ENCODE measurements at places on chromosomes 1 and 21.

GRCh38 chr1:74679811-74680210 lies 6.2 kb upstream of the ERICH3 start:
- no peak for DNase-seq

- DNase-seq = no peak
Observed at GRCh38 chr1:22711591-22712501, 1.2 kb downstream of the EPHB2 start.

DNA sequence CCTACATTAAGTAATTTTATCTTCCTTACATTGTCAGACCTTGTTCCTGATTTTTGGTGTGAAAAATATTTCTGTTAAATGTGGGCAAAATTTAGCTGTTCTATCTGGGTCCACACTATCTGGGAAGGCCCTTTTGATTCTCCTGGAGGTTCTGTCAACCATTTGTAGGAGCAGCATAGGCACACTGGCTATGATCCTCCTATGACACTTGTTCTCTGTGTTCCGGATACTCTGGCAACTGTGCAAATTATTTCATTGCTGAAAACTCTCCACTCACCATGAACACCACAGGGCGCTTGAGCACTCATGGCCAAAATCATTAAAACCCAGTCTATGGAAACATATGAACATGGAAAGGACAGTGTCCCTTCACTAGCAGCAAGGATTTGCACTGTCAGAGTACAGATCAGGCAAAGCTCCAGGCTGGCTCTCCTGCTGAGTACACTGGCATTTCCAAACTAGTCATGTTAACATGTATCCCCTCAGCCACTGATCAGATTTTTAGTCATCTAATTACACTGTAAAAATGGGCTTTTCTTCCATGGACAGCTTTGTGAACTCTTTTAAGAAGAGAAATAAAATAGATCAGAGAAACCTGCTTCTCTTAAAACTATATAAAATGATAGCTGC lies 43.9 kb upstream of the SGIP1 start:
- no peak for DNase-seq

DNA sequence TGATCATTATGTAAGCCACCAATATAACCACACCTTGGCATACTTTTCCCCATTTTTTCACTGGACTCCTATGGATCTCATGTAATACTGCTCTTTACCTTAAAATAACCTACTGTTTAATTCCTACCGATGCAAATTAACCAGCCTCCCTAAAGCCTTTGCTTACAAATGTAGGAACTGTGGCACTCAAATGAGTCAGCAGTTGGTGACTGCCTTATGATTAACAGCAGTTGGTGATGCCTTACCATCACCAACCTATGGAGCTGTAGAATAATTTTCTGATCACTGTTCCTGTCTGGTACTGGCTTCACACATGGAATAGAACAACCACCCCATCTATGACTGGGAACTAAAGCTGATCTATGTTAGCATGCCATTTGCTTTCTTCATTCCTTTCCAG lies 7.8 kb upstream of the NUDT17 start:
- DNase-seq = no peak

GRCh38 chr1:156751451-156751756 lies at the start of gene HDGF:
Gene HDGF (minus strand): TSS chr1:156751675. CDS start chr1:156751429, 246 bp downstream.
- DNase-seq = no peak

- no peak for DNase-seq
Observed at GRCh38 chr21:25956993-25957714, 213.4 kb downstream of the APP start.

DNA sequence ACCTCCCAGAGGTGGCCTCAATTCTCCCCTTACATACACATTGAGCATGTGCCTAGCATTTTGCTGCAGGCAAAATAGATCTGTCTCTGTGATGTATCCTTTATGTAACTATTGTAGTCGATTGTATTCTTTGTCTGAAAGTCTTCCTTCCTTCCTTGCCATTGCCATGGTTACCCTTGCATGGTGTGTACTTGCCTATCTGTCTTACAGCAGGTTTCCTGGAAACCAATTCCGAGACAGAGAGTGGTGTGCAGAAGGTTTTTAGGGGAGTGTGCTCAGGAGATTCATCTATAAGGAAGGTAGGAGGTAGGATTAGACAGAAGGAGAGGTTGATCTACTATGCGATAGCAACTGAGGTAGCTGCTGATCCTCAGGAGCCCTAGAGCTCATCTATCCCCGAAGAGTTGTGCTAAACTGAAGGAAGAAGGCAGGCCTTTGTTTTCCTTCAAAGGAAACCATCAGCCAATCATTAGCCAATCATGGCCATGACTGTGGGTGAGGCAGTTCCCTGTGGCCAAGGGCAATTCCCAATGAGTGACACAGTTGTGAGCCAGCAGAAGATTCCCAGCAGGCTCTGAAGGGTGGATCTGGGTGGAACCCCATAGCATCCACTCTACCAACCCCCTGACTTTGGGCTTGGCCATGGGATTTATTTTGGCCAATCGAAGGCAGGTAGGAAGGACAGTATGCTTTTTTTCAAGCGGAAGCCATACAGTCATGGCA lies 15.0 kb downstream of the CITED4 start:
- no peak for DNase-seq

DNA sequence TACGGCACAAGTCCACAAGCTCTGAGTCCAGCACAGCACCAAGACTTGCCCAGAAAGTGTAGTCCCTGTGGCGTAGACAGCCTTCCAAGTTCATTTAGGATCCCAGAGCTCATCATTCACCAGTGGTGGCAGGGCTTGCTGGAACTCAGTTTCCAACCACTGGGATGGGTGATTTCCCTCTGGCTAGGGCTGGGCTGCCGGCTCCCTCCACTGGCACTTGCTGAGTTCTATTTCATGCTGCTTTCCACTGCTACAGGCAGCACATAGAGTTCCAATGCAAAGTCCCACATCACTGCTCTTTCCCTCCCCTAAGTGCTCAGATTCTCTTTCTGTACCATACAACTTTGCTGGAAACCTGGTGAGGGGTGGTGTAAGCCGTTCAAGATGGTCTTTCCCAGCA lies 510.3 kb upstream of the TMPRSS15 start:
- DNase-seq = no peak

DNA sequence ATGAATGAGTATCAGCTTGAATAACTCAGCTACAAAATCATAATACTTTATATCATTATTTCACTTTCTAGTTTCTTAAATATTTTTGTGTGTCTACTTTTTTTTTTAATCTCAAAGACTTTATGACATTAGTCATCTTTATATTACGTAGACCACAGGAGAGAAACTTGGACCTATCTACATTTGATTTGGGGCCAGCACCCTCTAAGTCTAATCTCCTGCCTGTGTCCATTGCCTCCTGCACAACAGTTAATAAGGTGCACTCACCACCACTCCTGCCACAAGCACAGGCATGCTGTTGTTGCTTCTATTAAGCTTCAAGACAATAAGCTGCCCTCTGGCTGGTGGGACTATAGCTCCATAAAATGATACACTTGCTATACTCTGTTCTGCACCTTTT lies 70.4 kb downstream of the DIRAS3 start:
- DNase-seq = no peak

DNA sequence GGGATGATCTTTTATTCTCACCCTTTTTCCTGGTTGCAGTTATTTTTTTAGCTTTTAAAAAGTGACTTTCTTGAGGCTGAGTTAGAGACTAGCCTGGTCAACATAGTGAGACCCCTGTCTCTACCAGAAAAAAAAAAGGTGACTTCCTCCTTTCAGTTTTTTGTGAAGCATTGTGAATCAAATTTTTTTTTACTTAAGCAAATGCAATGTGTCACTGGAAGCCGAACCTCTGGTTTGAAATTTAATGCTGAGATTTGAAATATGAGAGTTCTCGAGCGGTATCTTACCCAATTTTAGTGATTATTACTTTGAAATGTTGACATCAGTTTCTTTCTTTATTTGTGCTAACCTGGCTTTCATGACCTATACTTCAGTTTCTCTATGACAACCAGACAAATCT lies 3.6 kb downstream of the CAP1 start:
- DNase-seq = no peak

- no peak for DNase-seq
Observed at GRCh38 chr21:24188506-24188905, 1418.8 kb downstream of the MRPL39 start.

GRCh38 chr1:87329051-87329525 lies 408 bp downstream of the LMO4 start:
- DNase-seq = peak; percentile 23

- no peak for DNase-seq
Observed at GRCh38 chr1:104765085-104765484, 1015.4 kb downstream of the AMY1C start.

- no peak for DNase-seq
Observed at GRCh38 chr21:29064850-29065481, 8.5 kb downstream of the CCT8 start.
